ENCODE measurements at places on chromosomes 5 and 9. TPM values are rescaled to one million over a fixed set of nuclear protein-coding genes. Genes with fewer than 3 reads are reported as not detected.
A peak's percentile ranks its signal among the peaks of the same experiment; 100 is the strongest.

Gene IL4
- 7.4 TPM for total RNA-seq

Gene OR1K1
- total RNA-seq = not detected

Gene CNTFR
- not detected for total RNA-seq

Gene SLC25A48
- total RNA-seq = not detected

- H3K36me3 ChIP-seq = no peaks in the 10 kb centered on the region
- no peak for DNase-seq
- H3K27me3 ChIP-seq = peaks cover 17% of the 10 kb centered on the region
- no peak overlapping the region for H3K4me3 ChIP-seq
Observed at GRCh38 chr5:79459626-79460025, 54.3 kb downstream of the HOMER1 start.

- H3K4me1 ChIP-seq = peaks cover 17% of the 10 kb centered on the region
- peaks cover 47% of the 10 kb centered on the region for H3K27me3 ChIP-seq
- H3K27ac ChIP-seq = no peak overlapping the region
- peak; percentile 51 for DNase-seq
Observed at GRCh38 chr5:122076669-122077365, 1.2 kb downstream of the LOX start.

DNA sequence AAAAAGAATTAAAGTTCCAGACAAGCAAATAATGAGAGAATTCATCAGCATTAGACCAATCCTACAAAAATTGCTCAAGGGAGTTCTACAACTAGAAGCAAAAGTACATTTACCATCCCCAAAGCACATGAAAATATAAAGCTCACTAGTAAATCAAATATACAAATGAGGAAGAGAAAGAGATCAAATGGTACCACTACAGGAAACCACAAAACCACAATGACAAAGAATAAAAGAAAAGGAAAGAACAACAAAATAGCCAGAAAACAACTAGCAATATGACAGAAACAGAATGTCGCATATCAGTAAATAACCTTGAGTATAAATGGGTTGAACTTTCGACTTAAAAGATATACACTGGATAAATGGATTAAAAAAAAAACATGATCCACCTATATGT, 739.0 kb downstream of the DTWD2 start:
- H3K36me3 ChIP-seq = no peaks in the 10 kb centered on the region
- H3K4me3 ChIP-seq = no peak overlapping the region
- DNase-seq = no peak
- no peaks in the 10 kb centered on the region for H3K27me3 ChIP-seq
- H3K4me1 ChIP-seq = peaks cover 3% of the 10 kb centered on the region
- no peak overlapping the region for H3K27ac ChIP-seq

DNA sequence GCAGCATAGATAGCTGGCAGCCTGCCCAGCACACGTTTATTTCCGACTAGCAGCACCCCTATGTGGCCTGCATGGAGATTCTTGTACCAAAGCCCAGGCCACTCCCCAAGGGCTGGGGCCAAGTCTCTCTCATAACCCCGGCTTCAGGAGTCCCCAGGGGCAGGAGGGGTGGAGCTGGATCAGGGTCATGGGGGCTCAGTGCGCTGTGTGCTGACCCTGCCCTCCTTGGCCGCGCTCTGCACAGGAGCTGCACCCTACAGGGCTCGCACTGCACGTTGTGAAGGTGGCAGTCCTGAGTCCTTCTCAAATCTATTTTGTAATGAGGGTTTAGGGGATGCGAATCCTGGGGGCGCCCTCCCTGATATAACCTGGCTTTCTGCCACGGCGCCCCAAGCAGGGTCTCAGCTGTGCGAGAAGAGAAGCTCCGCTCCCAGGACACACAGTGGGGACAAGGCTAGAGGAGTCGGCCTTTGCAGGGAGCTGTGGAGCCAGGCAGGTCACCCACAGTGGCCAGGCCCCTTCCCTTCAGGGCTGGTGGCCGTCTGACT, 28.6 kb downstream of the NKD2 start:
- H3K27me3 ChIP-seq = no peaks in the 10 kb centered on the region
- H3K27ac ChIP-seq = no peak overlapping the region
- DNase-seq = no peak

DNA sequence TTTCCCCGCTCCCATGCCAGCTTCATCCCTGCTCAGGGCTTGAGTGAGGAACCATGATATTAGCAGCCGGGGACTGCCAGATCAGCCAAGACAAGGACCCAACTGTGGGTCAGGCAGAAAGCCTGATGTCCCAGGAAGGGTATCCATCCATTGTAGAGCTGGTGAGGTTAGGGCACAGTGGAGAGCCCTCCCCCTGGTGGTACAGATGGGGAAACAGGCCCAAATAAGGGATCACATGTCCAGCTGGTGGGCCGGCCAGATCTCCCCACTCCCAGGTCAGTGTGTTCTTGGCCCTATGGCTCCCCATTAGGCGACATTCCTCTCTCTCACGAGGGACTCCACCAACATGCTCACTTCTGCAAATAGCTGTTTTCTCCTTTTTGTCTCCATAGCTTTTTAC, 9.0 kb downstream of the CDX1 start:
- no peak overlapping the region for H3K27ac ChIP-seq
- no peaks in the 10 kb centered on the region for H3K36me3 ChIP-seq
- no peak overlapping the region for H3K4me3 ChIP-seq

DNA sequence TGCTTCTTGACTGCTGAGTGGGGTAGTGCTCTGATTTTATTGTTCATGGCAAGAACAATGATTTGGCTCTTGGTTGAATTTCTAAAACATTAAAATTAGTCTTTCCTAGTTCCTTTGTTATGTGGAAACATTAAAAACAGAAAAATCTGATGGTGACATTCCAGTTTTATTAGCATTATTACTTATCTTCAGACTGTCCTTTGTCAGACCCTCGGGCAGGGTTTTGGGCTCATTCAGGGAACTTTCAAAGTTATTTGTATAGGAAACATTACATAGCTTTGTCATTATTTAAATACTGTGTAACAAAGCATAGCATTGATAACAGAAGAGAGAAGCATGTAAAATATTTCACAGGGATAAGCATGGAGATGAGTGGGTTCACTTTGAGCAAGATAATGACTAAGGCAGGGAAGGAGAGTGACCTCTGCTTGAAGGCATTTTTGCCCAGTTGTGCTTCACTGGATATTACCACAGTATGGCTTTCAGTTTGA, 119.9 kb downstream of the KDM4C start:
- H3K4me3 ChIP-seq = no peak overlapping the region
- no peak for DNase-seq
- H3K4me1 ChIP-seq = no peaks in the 10 kb centered on the region
- H3K27me3 ChIP-seq = no peaks in the 10 kb centered on the region
- H3K27ac ChIP-seq = no peak overlapping the region

GRCh38 chr5:573976-574375, 38.2 kb upstream of the CEP72 start:
- no peaks in the 10 kb centered on the region for H3K4me1 ChIP-seq
- H3K4me3 ChIP-seq = no peak overlapping the region

DNA sequence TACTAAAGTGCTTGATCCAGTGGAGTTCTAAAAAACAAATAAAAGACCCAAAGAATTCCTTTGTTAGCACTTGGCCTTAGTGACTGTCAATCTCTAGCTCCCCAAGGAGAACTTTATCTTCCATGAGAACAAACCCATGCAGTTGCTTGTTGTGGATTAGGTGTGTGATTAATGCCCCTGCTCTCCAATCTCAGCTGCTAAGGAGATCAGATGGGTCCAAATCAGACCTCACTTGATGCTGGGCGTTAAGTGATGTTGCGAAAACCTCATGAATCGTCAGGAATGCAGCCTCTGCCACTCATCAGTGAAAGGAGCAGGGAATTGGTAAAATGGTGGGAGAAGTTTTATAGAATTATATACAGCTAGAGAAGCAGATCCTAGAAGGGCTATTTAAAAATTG, 133.7 kb downstream of the DMAC1 start:
- no peak for DNase-seq
- no peaks in the 10 kb centered on the region for H3K36me3 ChIP-seq
- H3K27me3 ChIP-seq = no peaks in the 10 kb centered on the region
- no peak overlapping the region for H3K4me3 ChIP-seq
- H3K4me1 ChIP-seq = no peaks in the 10 kb centered on the region

DNA sequence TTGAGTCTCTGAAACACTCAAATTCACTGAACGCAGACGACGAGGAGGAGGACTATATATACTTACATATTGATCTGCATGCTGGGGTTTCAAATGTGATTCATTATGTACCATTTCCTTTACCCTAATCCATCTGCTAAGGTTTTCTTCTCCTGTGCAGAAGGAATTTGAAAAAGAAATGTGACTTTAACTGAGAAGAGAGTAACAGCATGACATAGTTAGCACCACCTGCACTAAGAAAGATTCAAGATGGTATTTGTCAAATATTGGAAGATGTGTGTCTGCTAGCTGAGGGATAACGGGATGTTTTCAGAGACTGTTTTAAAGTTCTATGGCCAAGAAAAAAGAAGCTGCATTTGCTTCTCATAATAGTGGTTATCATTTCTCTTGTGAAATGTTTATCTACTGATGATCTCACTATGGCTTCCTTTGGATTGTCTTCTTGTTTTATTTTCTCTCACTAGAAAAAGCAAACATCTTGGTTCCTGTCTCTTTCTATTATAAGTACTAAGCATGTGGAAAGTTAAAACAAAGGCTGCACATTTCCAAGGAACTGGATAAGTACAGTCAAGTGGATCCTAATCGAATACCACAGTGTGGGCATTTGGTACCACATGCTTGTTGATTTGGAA, 89.8 kb upstream of the TLE4 start:
- H3K36me3 ChIP-seq = no peaks in the 10 kb centered on the region
- peaks cover 2% of the 10 kb centered on the region for H3K4me1 ChIP-seq
- no peak for DNase-seq
- H3K27me3 ChIP-seq = no peaks in the 10 kb centered on the region

- DNase-seq = no peak
- no peak overlapping the region for H3K4me3 ChIP-seq
- H3K27me3 ChIP-seq = no peaks in the 10 kb centered on the region
- no peaks in the 10 kb centered on the region for H3K4me1 ChIP-seq
Observed at GRCh38 chr9:93808115-93809029, 146.8 kb downstream of the BARX1 start.

DNA sequence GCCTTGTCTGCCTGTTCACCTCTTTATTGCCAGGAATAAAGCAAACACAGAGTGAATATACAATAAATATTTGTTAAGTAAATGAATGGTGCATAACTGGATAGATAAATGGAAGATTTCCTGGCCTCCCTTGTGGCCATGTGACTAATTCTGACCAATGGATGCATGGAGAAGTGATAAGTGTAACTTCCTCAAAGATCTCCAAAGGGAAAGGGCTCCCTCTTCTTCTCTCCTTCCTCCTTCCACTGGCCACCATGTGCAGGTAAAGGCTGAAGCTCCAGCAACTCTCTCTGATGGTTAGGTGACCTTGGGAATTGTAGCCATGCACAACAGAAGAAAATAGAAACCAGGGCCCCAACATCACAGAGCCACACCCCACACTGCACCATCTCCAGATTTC, 174.4 kb downstream of the EBF1 start:
- H3K4me3 ChIP-seq = no peak overlapping the region
- H3K27me3 ChIP-seq = peaks cover 14% of the 10 kb centered on the region
- H3K36me3 ChIP-seq = no peaks in the 10 kb centered on the region
- H3K27ac ChIP-seq = no peak overlapping the region
- no peaks in the 10 kb centered on the region for H3K4me1 ChIP-seq
- no peak for DNase-seq

DNA sequence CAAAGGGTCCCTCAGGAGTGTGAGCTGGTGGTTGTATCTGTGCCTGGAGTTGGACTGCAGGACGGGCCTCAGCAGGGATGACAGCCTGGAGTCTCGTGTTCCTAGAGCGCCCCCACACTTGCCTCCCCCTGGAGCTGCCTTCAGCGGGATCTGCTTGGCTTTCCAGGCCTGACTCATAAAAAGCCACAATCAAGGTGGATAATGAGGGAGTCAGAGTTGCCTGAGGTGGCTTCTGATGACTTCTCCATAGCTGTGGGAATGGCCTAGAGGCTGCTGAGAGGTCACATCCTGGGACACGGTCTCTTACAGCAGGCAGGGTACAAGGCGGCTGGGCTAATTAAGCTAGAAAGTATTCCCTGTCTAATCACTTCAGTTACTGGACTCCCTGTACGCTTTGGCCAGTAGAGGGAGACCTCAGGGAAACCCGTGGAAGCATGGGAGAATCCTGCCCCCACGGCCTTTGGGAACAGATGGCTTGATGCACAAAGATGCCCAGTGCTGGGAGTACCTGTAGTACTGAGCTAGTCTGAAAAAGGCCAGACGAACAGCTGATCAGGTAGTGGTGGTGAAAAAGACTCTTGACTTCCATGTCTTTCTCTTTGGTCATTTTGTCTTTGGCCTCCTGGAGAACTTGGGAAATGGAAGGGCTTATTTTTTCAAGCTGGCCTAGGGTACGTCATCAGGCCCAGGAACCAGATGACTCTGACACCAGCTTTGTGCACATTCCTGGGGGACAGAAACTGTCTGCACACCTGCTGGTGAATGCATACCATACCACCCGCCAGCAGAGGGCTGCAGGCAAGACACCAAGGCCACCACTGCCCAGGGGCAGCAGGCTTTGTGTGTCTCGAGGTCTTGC, 16.1 kb upstream of the FRRS1L start:
- no peaks in the 10 kb centered on the region for H3K36me3 ChIP-seq
- H3K4me1 ChIP-seq = peaks cover 6% of the 10 kb centered on the region
- H3K27ac ChIP-seq = no peak overlapping the region
- peaks cover 16% of the 10 kb centered on the region for H3K27me3 ChIP-seq
- no peak for DNase-seq

DNA sequence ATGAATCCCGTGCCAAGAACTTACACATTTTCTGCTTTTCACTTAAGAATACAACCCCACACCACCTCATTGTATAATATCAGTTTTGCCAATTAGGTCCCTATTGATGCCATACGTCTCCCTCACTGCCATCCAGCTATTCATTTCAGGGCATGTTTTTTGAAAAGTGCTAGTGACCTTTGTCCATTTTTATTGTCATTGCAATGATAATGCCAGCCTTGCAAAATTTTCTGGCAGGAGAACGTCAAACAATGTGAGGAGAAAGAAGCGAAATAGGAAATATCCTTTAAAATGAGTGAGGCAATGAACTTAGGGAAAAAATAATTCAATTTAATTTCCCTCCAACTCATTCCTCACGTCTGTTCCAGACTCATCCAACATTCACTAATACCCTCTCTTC, 111.8 kb upstream of the CKMT2 start:
- H3K4me3 ChIP-seq = no peak overlapping the region
- no peak overlapping the region for H3K27ac ChIP-seq
- peaks cover 7% of the 10 kb centered on the region for H3K4me1 ChIP-seq
- no peaks in the 10 kb centered on the region for H3K36me3 ChIP-seq
- H3K27me3 ChIP-seq = no peaks in the 10 kb centered on the region

Data from activated CD4-positive, alpha-beta memory T cell treated with anti-CD3 and anti-CD28 coated beads, Interleukin-2, amount 10 ng/mL, durations not matched to agents 7 days and 5 days (primary cell).